Activated naive CD4-positive, alpha-beta T cell (primary cell): ENCODE measurements at places on chromosomes 7 and 10.

DNA sequence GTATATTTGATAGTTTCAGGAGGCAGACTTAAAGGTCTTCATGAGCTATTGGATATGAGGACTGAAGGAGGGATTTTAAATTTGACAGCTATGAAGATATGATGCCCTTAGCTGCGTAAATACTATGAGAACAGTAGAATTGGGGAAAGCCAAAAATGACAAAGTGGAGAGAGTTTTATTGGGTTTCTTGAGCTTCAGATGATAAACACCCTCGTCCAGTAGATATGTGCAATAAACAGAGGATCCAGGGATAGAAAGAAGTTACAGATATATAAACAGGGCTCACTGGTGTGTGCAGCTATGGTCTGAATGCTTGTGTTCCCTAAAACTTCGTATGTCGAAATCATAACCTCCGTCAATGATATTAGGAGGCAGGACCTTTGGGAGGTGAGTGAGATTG is 131.3 kb downstream of the INHBA start:
- no peak for DNase-seq

GRCh38 chr10:98340261-98340939 is 72.4 kb upstream of the LOXL4 start:
- no peak for DNase-seq

- DNase-seq: no peak
Measured at GRCh38 chr7:5477723-5478531, 54.3 kb upstream of the TNRC18 start.

DNA sequence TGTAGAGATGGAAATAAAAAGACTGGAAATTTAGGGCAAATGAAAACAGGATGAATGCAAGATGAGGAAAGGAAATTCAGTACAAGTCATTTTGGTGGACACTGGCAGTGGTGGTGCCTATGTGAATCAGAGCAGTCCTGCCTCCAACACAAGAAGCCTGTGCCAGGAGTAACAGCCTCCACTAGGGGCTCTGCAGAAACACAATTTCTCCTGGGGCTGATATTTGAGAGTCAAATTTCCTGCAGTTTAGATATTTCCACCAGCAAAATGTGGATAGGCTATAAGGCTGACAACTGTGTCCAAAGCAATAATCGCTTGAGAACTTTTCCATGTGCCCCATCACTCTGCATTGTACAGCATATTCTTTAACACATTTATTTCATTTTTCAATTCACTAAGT is 4.7 kb upstream of the PLXDC2 start:
- DNase-seq: no peak

DNA sequence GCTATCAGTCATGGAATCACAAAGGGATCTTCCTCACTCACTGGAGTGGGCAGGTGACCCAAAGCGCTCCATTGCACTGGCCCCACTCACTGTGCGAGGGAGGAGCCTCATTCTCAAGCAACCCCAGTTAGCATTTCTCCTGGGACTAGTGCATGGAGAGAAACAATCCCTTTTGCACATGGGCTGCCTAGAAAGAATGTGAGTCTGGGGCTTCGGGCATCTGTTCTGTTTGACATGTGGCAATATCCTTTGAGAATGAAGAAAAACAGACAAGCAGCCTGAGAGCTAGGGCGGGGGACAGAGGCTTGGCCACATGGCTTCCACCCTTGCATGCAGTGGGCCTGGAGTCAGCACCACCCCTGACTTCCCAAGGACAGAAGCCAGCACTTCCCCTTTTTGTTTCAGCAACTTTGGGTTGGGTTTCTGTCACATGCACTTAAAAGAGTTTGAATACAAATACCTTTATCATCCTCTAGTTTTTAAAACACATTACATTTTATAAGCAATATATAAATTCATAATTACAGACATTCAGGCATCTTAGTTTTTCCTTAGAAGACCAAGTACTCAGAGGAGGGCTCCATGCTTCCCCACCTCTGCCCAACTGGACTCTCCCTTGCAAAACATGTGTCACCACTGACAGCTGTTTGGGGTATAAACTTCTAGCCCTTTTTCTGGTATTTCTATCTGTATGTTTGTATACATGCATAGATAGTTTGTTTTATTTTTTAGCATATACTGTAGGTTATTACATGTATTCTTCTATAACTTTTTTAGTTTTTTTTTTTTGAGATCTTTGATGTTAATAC is 73.8 kb downstream of the RBM20 start:
- no peak for DNase-seq

GRCh38 chr7:149838992-149839408 is 825 bp downstream of the ZNF862 start:
- DNase-seq: no peak

DNA sequence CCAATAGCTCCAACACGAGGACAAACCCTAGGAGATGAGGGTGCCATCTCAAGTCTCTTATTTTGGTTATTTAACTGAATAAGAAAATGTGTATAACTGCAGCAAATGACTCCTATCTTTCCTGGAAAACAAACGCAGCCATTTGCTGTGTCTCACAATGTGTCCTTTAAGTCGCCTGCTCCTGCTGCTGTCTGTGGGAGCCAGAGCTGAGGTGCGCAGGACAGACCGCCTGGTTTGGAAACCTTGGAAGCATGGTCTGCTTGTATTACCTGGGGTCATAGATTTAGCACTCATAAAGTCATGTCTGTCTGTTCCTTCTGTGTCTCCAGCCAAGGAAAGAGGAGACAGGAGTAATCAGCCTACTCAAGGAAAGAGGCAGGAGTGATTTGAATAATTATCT is 760.2 kb downstream of the GRID1 start:
- DNase-seq: no peak

DNA sequence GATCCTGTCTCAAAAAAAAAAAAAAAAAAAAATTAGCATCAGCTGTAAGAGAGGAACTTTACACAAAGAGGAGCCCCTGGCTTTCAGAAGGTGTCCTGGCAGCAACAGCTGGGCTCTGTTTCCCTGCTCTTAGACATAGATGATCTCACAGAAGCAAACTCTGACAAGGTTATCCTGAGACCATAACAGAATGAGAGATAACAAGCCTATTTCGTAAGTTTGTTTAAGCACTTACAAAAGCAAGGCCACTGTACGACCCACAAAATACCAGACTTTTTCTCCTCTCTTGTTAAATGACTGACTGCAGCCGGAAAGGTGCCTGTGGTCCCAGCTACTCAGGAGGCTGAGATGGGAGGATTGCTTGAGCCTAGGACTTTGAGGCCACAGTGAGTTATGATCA is 33.3 kb upstream of the OTUD1 start:
- DNase-seq: no peak

DNA sequence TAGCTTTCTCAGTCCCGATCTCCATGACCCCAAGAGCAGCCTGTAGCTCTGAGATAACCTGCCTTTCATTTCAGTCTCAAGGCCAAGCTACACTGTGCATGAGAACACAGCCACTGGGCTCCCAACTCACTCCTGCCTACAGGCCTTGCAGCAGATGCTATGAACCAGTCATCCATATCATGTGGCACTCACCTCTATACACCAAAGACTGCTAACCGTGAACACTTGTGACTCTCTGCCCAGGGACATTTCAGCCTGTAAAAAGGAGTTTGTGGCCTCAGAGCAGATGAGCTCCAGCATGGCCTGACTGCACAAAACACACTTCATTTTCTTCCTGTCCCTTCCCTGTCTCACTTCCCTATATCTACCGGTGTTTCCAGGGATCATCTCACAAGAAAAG is 56.9 kb upstream of the NPY start:
- DNase-seq: no peak

- DNase-seq: no peak
Measured at GRCh38 chr7:23768022-23768421, 58.0 kb downstream of the STK31 start.

DNA sequence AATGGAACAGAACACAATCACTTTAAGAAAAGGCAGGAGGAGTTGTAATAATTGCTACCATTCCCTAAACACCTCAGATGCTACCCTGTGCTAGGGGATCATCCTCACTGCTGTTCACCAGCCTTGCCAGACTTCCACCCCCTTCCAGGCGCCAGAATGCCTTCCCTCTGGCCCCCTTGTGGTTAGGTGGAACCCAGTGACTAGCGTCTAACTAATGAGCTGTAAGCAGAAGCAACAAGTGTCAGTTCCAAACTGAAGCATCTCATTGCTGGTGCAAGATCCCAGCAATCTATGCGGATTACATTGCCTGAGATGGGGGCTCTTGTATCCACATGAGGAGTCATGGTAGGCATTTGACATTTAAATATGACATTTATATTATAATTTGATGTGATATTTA is 86.6 kb downstream of the FRMD4A start:
- DNase-seq: no peak
